NCI-H187 treated with DMSO at 0.1 percent for 48 hours (cell line): ENCODE measurements at places on chromosomes 7 and 10.

DNA sequence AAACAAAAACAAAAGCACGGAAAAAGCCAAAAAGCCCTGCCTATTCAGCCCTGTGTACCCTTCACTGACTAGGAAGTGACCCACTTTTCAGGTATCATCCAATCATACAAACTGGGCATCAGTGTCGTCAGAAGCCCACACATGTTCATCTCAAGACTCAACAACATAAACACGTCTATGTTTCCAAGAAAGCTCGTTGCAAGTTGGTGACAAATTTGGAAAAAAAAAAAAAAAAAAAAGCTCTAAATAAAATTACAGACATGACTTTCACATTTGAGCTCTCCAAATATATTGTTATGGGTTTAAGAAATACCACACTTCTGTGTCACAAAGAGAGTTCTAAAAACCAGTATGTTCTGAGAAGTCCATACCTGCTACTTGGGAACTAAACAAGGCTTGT is 204.7 kb upstream of the KLF14 start:
- DNase-seq = no peak

DNA sequence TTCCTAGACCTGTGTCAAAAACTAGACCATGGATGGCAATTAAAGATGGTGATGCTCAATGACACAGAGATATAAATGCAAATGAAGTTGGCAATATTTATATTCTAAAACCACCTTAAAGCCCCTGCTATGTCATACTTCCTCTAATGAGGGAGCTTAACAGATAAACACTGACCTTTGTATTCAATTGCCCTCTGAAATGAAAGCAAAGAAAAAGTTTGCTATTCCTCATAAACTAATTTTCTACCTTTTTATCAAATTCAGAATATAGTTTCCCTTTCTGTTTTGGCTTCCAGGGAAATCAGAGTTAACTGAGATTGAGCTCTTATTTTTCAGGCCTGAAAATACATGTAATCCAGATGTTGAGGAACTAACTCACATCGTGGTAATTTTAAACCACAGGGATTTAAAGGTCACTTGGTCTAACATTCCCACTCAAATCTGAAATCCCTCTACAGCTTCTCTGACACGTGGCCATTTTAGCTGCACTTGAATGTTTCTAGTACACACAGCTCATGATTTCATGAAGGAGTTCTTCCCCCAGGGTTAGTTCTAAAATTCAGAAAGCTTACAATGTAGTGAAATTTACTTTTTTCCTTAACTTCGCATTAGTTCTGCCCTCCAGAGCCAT is 37.9 kb upstream of the ABCB5 start:
- DNase-seq = no peak

GRCh38 chr7:37552030-37552429 is 103.4 kb upstream of the ELMO1 start:
- DNase-seq = no peak

DNA sequence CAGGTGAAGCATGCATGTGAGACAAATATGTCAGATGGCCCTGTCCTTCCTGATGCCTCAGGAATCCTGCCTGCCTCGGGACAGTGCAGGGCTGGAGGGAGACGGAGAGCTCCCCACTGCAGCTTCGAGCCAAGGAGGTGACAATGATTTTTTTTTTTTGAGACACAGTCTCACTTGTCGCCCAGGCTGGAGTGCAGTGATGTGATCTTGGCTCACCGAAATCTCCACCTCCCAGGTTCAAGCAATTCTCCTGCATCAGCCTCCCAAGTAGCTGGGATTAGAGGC is 68.8 kb downstream of the OAT start:
- no peak for DNase-seq

DNA sequence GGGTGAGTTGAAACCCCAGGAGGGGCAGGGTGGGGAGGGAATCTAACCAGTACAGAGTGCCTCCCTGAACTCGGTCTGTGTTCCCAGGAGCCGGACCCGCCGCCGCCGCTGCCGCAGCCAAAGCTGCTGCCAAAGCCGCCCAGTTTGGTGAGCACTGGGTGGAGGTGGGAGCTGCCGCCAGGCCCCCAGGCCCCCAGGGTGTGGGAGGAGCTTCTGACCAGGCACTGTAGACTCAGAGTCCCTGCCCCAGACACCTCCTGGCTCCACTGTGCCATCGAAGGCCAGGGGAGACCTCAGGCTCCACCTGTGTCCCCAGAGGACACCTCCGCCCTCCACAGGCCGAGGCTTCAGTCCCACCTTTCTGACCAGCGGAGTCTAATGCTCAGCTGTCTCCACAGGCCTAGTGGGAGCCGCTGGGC is 20.4 kb upstream of the LIMK1 start:
- DNase-seq = no peak

DNA sequence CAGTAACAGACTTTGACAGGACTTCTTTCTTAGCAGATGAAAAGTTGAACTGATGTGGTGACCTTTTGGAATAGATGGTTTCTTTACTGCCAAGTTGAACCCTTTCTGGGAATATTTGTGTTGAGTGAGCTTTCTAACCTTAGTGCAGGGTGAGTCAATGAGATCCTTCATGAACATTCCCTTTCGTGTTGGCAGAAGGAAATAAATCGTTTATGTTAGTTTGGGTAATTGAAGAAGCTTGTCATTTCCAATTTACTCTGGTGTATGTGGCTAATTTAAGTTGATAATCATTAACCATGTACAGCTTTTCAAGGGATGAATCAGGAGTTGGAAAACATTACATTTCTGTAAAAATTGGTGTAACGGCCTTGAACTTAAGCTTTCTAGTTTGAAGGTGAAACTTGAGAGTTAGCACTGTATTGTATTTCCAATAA is 43.4 kb downstream of the PTTG1IP2 start:
- DNase-seq = no peak

DNA sequence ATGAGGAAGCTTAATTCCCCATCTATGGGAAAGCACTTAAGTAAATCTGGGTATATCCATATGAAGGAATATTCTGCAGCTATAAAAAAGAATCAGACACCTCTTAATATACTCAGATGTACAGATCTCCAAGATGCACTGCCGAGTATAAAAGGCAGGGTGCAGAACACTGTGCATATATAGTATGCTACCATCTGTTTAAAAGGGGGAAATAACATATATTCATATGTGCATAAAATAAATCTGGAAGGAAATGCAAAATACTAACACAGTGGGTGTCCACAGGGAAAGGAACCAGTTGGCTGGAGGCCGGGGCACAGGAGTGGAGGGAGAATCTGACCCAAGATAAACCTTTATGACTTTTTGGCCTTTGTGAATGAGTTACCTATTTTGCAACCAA is 201.4 kb downstream of the SFMBT2 start:
- no peak for DNase-seq

DNA sequence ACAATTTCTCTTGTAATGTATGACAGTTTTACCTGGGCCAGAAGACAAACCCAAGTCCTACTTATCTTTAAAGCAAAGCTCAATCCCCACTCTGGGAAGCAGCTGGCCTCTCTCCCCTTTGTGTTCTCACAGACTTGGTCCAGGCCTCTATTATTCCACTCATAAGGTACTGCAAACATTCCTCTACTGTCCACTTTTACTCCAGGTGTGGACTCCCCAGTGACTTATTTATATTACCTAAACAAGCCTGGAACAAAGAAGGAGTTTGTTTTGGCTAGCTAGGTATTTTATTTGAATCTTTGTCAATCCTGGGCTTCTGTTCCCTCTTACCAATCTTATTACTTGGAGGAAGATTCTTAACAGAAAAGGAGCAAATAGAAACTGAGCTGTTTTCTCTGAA is 163.5 kb downstream of the SKAP2 start:
- DNase-seq = no peak

- DNase-seq = no peak
These were observed 41.8 kb downstream of the TBATA start for GRCh38 chr10:70743430-70743788.

DNA sequence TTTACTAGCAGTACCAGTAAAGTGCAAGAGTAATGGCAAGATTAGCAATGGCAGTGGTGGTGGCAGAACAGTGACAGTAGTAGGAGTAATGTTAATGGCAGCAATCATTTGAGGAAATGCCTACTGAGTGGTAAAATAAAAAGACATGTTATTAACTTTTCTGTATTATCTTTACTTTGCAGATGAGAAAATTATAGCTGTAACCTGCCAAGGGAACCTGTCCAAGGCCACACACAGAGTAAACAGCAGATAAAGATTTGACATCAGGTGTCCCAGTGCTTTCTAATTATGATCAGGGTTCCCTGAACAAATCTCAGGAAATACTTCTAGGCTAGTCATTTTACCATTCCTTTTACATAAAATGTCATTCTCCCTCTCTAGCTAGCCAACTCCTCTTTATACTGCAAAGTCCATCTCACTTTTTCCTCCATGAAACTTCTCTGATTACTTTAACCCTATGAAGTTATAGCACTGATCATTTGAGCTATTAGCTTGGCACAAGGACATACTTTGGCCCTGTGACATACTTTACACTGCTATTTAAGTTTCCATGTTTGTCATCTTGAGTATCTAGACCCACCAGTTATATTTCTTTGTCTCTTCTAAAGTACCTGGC is 219.1 kb downstream of the TAX1BP1 start:
- DNase-seq = no peak

GRCh38 chr7:92131093-92131492 is 3.2 kb downstream of the CYP51A1 start:
- no peak for DNase-seq

- DNase-seq = no peak
These were observed 356.9 kb downstream of the EXOC4 start for GRCh38 chr7:133609806-133610205.

DNA sequence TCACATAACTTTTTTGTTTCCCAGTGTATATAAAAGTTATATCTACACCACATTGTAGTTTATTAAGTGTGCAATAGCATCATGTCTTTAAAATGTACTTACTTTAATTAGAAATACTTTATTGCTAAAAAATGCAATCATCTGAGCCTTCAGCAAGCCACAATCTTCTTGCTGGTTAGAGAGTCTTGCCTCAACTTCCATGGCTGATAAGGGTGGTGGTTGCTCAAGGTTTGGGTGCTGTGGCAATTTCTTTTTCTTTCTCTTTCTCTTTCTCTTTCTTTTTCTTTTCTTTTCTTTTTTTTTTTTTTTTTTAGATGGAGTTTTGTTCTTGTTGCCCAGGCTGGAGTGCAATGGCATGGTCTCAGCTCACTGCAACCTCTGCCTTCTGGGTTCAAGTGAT is 360.0 kb downstream of the MAGI2 start:
- DNase-seq = no peak

DNA sequence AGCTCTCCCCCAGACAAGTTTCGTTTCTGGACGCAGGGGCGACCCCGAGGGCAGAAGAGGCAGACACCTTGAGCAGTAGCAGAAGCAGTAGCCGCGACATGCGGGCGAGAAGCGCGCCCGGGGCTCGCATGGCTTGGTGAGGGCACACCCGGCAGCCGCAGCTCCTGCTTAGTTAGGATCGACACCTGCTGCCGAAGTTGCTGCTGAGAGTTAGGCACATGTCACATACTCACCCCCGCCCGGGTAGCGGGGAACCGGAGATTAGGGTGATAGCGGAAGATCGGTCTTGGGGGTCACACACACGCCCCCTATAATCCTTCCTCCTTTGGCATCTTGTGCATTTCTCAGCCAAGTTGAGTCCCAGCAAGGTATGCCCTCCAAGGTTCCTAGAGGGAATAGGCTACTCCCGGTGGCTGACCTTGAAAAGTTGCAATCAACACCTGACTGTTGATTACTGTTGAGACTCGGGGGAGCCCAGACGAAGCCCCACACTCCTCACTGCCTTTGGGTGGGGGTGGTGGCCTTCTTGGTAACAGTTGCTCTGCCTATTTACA is 668 bp downstream of the GPR37 start:
- no peak for DNase-seq

- no peak for DNase-seq
These were observed 93.8 kb downstream of the MAP3K8 start for GRCh38 chr10:30527623-30528428.

GRCh38 chr7:44189993-44190872 is 994 bp upstream of the GCK start:
- no peak for DNase-seq

DNA sequence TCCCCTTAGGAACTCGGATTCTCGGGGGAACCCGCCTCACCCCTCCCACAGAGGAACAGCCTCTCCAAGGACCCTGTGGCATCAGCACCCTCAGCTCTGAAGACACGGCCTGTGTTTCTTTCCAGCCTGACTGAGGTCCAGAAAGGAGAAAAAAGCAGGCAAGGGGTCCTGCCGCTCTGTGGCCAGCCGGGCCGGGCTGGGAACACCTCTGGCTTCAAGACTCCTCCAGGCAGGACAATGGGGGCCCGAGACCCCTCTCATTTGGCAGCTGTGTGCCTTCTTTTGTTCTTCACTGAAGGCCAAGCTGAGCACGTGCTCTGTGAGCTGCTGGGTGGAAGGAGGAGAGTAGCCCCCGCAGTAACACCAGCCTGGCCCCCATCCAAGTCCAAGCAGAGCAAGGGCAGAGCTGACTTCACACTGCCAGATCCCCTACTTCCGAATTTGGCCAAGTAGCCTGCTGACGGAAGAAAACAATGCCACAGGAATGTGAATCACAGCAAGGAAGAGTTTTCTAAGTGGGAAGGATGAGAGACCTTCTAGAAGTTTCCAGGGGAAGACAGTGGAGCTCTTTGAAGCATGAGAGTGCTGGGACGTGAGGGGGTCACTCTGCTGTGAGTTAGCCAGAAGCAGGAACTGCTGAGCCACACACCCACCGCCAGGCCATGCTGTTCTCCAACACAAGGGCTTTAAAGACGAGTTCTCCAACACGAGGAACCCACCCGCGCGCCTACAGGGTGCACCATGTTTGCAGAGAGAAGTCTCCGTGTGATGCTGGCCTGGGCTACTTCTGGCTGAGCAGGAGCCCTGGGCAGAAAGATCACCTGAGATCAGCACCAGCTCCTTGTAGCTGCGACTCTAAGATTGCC is 3.1 kb downstream of the CNPY1 start:
- DNase-seq = no peak

DNA sequence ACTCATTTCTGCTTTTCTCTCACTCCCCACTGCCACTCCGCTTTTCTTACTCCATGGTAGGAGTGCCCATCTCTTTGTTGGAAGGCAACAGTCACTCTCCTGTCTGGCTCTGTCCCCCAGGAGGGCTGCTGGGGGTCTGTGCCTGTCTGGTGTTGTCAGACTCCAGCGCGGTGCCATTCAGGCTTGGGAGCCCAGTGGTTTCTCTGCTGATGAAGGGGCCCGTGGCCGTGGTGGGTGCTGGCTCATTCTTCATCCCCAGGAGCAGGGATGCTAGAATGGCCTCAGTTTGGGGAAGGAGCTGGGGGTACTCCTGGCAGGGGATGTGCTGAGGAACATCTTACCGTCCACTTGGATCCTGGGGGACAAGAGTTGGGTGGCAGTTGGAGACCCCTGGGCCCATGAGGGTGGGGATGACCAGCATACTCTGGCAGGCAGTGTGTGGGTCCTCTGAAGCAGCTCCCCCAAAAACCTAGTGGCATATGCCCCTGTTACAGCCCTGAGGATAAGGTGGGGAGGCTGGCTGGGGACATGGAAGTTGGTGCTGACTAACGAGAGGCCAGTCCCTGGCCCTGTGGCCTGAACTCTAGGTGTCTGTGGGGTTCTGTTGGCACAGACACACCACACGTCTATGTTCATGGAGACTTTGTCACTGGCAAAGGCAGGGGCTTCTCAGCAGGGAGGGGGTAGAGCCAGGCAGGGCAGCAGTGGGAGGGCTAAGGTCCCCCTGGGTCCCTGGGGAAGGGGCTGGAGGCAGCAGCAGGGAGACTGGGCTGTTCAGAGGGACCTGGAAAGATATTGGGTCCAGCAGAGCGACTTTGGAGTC is 102.8 kb upstream of the RET start:
- no peak for DNase-seq

GRCh38 chr7:42014625-42015618 is 222.1 kb downstream of the GLI3 start:
- no peak for DNase-seq
